H4 (cell line): ENCODE measurements at places on chromosomes 13 and 19.
A peak's percentile ranks its signal among the peaks of the same experiment; 100 is the strongest.

GRCh38 chr13:100434010-100434763 is 154.4 kb downstream of the GGACT start:
- DNase-seq, result no peak

DNA sequence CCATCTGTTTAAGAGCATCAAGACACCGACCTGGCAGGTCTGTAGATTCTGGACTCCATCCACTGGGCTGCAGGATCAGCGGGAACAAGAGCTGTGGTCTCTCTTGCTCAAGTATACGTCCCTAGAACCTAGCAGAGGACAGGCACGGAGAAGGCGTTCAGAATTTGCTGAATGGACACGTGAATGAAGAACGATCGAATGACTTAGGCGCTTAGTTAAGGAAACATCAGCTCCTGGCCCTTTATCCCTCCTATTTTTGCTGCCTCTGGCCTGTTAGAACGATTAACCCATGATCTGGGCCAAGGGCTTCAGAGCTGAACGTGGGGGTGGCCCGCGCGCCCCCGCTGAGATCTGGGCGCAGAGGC is 953 bp downstream of the DZIP1 start:
- DNase-seq, result no peak

DNA sequence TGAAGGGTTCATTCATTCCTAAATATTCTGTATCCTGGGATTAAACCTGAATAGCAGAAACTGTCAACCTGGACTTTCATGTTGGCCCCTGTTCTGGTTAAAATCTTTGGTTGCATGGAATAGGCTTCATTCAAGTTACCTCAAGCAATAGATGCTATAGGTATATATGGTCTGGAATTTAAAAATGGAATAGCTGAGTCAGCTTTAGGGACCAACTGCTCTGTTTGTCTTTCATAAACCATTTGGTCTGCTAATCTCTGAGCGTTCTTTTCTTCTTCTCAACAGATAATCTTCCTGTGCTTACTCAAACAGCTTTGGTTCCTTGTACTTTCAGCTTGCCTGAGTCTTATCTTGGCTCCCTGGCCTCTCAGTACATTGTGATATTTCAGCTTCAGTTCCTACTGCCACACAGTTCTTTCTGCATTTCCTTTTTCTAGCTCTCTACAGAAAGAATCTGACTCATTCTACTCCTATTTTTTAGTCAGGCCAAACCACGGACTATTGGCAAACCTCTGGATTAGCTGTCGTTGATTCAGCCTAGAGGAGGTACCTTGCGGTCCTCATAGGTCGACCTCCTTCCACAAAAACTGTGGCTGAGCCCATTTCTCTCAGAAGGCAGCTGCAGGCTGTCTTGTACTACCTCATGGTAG is 35.9 kb upstream of the MAB21L1 start:
- DNase-seq, result peak; percentile 68

GRCh38 chr13:28058866-28059613 is 41.3 kb downstream of the FLT3 start:
- DNase-seq, result peak; percentile 17

DNA sequence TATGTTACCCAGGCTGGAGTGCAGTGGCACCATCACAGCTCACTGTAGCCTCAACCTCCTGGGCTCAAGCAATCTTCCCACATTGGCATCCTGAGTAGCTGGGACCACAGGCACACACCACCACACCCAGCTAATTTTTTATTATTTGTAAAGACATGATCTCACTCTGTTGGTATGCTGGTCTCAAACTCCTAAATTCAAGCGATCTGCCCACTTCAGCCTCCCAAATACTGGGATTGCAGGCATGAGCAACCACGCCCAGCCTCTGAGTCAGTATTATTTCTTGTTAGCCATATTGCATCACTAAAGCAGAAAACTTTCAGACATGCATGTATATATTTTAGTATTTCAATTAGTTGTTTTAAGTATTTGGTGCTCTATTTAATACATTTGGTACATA is 376.4 kb downstream of the GPC6 start:
- peak; percentile 72 for DNase-seq

DNA sequence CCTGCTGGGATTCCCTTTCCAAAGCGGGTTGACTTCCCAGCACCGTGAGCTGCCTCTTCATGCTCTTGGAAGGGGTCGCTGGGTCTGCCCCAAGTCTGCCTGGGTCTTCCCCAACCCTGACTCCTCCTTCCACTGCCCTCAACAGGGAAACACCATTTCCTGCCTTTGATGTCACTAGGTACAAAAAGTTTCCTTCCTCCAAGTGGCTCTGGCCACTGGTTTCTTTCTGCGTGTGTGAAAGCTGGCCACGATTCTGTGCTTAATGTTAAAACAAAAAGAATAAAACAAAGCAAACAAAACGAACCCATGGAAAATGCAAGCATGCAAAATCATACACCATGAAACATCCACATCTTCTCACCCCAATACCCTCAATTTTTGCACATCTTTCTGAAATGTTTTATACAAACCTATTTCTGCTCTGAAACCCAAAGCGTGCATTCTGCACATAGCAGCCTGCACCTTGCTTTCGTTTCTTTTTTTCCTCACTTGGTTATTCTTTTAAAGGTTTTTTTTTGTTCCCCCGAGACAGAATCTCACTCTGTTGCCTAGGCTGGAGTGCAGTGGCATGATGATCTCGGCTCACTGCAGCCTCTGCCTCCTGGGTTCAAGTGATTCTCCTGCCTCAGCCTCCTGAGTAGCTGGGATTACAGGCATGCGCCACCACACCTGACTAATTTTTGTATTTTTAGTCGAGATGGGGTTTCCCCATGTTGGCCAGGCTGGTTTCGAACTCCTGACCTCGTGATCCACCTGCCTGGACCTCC is 12.5 kb upstream of the TNFSF9 start:
- DNase-seq, result no peak

DNA sequence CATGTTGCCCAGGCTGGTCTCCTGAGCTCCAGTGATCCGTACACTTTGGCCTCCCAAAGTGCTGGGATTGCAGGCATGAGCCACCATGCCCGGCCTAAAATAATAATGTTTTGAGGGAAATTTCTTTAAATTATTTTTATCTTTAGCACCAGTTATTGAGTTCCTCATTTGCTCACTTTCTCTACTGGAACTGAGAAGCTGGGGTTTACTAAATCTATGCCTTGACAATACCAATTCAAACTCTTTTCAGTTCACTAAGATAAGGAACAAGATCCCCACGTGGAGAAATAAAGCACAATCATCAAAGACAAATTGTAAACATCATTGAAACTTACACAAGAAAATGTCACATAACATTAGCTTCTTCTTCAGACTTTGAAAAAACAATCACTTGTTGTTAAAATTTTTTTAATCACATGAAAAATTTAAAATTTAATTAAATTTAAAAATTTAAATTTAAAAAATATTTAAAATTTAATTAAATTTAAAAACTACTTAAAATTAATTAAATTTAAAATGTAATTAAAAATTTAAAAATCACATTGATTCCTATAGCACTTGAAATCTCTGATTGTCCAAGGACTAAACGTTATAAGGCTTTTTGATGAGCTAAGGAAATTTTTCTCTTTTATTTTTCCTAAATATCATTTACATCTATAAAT is 25.2 kb upstream of the XPO4 start:
- DNase-seq, result no peak

GRCh38 chr13:79966493-79966895 is 374.4 kb downstream of the SPRY2 start:
- no peak for DNase-seq

DNA sequence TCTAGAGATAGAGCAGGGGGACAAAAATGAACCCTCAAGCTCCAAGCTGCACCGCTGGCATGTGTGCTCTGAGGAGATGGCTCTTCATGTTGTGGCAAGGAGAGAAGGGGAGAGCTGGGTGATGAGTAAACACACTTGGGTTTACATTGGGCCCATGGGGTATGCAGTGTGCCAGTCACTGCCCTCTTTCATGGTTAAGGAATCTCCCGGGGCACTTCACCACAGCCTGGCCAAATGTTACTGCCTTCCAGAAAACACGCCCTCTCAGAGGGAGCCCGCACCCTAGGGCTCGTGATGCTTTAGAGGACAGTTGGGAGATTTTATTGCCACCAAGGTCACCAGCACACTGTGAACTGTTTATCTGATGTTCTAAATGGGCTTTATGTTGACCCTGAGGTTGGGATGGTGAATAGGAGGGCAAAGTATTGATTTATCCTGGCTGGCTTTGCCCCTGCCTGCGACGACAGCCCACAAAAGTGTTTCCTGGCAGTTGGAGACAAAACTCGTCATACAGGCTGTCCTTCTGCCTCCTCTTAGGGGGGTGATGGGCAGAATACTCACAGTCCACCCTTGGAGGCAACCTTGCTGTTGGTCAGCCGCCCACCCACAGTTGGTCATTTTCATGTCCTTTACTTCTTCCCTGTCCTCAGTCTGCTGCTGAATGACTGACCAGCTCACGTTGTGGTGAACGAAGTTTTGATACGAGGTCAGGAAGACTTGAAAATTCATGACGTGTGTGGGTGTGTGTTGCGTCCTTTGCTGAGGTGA is 156.9 kb downstream of the STK24 start:
- no peak for DNase-seq

DNA sequence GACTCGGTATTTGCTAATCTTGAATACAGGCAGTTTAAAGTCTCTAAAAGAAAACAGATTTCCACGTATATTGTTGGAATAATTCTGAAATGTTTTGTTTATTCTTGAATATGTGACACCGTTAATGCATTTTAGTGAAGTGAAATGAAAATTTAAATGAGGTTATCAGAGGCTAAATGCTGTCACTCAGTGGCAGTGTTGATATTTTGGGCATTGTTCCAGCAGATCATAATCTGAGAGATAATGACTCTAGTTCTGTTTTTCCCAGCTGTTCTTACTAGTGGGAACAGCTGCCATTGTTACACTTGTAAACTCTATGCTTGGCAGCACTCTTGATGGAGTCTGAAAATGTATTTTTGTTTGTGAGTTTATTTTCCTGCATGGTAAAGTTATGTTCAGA is 365.6 kb upstream of the SLC10A2 start:
- DNase-seq, result no peak

- no peak for DNase-seq
These were observed 19.2 kb upstream of the ERCC1 start for GRCh38 chr19:45442778-45443461.

DNA sequence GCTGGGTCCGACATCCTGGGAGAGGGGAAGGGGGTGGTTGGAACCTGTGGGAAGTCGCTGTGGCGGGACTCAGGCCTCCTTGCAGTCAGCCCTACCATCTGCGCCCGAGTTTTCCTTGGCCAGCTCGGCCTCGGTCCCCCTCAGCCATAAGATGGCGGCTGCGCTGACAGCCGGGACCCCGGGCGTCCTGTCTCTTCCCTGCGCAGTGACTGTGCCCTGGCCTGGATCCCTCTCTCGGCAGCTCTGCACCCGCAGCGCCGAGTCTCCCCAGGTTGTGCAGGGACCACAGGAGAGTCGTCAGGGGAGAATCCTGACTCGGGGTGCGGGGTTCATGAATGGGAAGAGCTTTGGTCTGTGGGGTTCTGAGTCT is 345 bp downstream of the ZNF257 start:
- DNase-seq, result no peak

DNA sequence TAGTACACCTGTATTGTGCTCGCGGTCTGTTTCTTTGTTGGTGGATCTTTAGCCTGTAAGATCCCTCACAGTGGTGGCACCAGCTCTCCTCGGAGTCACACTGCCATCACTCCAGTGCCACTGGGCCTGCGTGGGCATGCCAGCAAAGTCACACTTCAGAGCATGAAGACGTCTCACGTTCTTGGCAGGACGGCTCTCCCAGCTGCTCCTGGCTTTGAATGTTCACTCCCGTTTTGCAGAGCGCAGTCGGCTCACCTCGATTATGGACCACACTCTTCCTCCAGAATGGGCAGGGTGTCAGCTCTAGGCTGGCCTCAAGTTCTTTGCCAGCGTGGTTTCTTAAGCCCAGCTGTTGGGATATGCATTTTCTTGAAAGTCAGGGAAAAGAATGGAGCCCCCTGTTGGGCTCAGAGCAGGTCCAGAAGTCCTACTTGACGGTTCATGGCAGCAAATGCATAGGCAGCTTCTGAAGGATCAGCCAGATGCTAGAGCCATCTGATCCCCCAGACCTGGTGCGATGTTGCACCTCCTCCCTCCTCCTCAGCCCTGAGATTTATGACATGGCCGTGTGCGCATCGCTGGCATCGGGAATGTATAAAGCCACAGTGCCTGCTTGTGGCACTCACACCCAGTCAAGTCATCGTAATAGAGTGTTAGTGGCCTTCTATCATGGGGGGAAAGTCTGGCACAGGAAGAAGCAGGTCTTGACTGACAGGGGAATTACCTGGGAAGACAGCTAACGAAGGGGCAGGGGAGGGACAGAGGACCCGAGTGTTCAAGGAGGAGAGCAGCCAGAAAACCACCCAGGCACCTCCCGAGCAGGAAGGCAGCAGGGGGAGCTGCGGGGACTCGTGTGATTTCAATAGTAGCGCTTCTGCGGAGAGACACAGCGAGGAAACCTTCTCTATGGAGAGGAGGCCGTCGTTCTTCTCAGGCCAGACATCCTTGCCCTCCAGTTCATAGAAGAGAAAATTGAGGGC is 40.2 kb upstream of the NPAS1 start:
- no peak for DNase-seq

- DNase-seq, result no peak
These were observed 1191.0 kb downstream of the SLITRK5 start for GRCh38 chr13:88862095-88862620.

GRCh38 chr19:55086730-55087541 is 11.3 kb downstream of the EPS8L1 start:
- DNase-seq, result peak; percentile 63

DNA sequence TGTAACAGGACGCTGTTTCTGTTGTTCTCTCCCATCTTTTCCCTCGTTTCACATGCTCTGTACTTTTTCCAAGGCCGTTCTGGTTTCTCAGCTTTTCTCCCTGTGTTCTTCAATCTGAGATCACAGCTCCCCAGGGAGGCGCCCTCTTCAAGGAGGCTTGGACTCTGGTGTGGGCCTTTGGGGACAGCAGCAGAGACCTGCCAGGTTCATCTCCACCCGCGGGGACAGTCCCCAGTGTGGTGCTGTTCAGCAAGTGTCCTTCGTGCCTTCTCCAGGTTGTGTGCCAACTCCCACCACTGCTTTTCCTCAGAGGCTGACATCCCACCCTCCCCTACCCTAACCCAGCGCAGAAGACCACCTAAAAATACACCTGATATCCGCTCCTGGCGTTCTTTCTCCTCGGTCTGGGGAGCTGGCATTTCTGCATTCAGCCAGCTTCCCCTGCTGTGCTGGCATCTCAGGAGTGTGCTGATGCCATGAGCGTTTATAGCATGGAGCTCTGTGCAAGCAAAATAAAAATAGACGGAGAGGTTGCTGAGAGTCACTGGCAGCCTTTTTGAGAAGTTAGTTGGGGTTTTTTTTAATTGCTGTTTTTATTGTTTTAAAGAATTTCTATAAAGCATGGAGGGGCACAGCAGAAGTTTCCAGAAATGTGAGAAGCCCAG is 149.4 kb downstream of the STK24 start:
- DNase-seq, result no peak

DNA sequence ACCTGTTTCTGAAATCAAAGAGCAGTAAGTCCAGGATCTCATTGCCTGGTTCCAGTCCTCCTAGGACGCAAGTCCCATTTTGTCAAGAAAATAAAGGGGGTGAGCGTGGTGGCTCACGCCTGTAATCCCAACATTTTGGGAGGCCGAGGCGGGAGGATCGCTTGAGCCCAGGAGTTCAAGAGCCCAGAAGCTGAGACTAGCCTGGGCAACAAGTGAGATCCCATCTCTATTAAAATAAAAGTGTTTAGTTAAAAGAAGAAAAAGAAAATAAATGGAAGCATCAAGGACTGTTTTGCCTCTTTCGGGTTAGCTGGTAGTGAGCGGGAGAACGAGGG is 344 bp upstream of the HAUS5 start:
- no peak for DNase-seq
